ENCODE measurements at places on chromosomes 12 and 14.
A peak's percentile ranks its signal among the peaks of the same experiment; 100 is the strongest.

GRCh38 chr14:21268617-21269251 lies 508 bp downstream of the HNRNPC start:
- peaks cover 23% of the 10 kb centered on the region for H3K36me3 ChIP-seq
- peak; percentile 61 for DNase-seq
- H3K4me3 ChIP-seq = peak overlapping the region; percentile 68
- no peaks in the 10 kb centered on the region for H3K27me3 ChIP-seq
- peak overlapping the region; percentile 89 for H3K27ac ChIP-seq
- peaks cover 55% of the 10 kb centered on the region for H3K4me1 ChIP-seq

- no peaks in the 10 kb centered on the region for H3K27me3 ChIP-seq
- no peak for DNase-seq
- H3K4me3 ChIP-seq = no peak overlapping the region
- no peak overlapping the region for H3K27ac ChIP-seq
- no peaks in the 10 kb centered on the region for H3K36me3 ChIP-seq
- no peaks in the 10 kb centered on the region for H3K4me1 ChIP-seq
These were observed 41.9 kb downstream of the PELI2 start for GRCh38 chr14:56160088-56160487.

GRCh38 chr12:89335452-89336244 lies 16.7 kb downstream of the DUSP6 start:
- no peak for DNase-seq
- H3K4me3 ChIP-seq = no peak overlapping the region
- no peaks in the 10 kb centered on the region for H3K36me3 ChIP-seq
- peaks cover 5% of the 10 kb centered on the region for H3K4me1 ChIP-seq

DNA sequence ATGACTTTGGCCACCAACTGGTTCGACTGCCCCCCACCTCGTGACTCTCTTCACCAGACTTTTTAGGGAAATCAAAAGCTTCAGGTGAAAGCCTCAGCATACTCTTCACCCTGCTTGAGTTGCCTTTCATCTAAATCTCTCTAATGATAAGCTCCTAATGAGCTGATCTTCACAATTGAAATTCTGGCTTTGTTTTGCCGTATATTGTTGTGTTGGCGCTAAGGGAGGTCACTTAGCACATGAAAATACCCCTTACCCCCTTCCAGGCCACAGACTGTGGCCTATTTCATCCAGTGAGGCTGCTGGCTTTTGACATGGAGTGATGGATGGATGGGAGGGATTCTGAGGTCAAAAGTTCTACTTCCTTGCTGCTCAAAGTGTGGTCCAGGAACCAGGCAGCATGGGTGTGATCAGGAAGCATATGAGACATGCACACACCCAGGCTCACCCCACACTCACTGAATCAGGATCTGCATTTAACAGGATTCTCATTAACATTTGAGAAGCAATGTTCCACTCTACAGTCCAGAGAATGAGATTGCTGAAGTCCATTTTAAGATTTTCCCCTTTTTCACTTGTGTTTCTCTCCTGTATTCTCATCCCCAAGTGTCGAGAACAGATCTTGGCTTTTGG lies 131.4 kb downstream of the DACT1 start:
- no peaks in the 10 kb centered on the region for H3K36me3 ChIP-seq
- no peak for DNase-seq
- H3K27me3 ChIP-seq = no peaks in the 10 kb centered on the region
- H3K4me1 ChIP-seq = no peaks in the 10 kb centered on the region
- no peak overlapping the region for H3K4me3 ChIP-seq

- H3K4me1 ChIP-seq = no peaks in the 10 kb centered on the region
- H3K27ac ChIP-seq = no peak overlapping the region
- no peaks in the 10 kb centered on the region for H3K27me3 ChIP-seq
- no peaks in the 10 kb centered on the region for H3K36me3 ChIP-seq
These were observed 94.8 kb downstream of the SLC24A4 start for GRCh38 chr14:92417759-92418158.
